ENCODE measurements at places on chromosomes 2 and 18.

GRCh38 chr2:218397820-218398436, 1.7 kb upstream of the CTDSP1 start:
- DNase-seq: no peak

DNA sequence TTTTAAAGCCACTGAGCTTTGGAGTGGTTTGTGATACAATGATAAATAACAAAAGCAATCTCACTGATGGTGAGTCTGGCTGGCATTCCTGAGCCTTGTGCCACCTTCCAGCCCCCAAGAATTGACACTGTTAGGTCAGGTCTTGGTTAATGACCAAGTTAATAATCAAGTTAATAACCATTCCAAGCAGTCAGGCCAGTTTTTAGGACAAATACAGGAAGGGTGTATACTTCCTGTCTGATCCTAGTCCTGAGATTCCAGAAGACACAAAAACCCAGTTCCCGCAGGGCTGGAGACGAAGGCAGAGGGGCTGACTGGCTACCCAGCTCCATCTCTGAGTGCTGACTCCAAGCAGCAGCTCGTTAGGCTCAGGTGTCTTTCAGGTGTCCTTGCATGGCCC, 74.6 kb upstream of the LAPTM4A start:
- DNase-seq: no peak

GRCh38 chr18:41655074-41655473, 300.0 kb upstream of the PIK3C3 start:
- no peak for DNase-seq

- DNase-seq: peak; percentile 17
These were observed 550 bp downstream of the RAB1A start for GRCh38 chr2:65129286-65129825.

- no peak for DNase-seq
These were observed 10.5 kb downstream of the COL3A1 start for GRCh38 chr2:188984680-188985079.

DNA sequence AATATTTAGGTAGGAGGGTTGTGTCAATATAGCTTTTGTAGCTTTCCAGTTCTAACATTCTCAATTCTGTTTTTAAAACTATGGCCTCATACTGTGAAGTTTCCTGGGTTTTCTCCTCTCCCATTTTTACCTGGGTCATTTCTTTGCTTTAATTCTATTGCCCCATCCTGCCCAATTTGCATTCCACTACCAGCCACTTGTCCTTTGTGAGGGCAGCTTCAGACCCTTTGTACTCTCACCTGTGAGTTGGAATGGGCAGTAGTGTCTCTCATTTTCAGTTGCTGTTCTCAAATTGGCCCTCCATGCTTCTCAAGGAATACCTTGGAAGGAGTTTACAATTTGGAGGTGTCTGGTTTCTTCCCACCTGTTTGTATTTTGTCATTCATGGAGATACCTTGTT, 108.4 kb downstream of the CAMKMT start:
- DNase-seq: no peak

GRCh38 chr2:54073796-54074195, 41.6 kb upstream of the ACYP2 start:
- no peak for DNase-seq

GRCh38 chr2:69770193-69770702, 28.3 kb downstream of the ANXA4 start:
- no peak for DNase-seq

GRCh38 chr18:46555724-46556123, 101.3 kb downstream of the LOXHD1 start:
- no peak for DNase-seq

- DNase-seq: no peak
These were observed 30.7 kb upstream of the FOXI3 start for GRCh38 chr2:88483200-88483599.

DNA sequence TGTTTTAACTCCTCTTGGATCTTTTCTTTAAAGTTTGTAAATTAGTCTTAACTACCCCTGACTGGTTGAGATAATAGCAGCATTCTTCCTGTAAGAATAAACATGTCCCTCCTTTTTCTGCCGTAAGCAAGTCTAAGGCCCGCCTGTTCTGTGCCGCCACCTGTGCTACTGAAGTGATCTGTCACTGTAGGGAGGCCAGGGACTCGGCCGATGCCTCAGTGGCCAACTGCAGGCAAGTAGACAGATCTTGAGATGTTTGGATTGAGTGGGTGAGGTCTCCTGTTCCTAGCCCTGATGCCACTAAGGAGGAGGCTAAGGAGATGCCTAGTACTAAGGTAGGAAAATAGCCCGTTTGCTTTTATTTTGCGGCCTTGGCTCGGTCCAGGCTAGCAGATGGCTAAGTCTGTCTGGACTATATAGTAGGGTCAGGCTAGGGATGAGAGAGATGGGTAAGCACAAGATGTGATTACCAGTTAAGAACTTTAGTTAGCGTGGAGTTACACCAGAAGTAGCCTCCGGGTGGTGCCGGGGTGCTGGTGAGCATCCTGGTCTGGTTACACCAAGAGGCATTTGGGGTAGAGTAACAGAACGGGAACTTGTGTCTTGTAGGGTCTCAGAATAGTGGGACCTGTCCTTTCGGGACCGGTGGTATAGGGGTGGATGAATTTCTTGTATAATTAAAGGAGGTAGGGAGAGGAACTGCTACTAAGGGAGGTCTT, 584.2 kb downstream of the SUCLG1 start:
- no peak for DNase-seq

GRCh38 chr2:165572151-165572550, 102.7 kb downstream of the CSRNP3 start:
- DNase-seq: no peak

DNA sequence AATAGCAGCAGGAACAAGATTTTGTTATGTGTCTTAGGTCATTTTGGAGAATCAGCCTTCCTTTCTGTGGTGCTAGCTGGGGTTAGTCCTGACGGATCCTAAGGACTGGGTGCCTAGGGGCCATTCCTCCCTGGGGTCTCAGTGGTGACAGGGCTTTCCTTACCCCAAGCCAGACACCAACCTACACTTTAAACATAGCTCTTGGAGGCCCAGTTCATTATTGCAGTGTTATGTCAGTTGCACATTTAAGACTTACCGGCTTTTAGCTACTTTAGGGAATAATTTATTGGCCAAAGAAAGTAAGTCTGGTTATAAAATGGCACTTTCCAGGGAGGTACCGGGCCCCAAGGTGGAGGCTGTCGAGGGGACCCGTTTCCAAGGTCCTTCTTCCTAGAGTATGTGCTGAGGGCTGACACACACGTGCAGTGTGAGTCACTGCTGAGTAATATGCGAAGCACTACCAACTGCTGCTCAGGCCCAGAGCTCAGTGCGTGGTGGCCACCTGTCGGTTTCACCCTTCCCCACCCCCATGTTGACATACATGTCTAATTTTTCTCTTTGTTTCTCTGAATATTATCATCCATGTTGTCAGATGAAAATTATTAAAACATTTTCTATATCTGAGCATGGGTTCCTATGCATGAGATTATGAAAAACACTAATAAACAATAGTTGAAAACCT, 37.0 kb upstream of the GRHL1 start:
- DNase-seq: no peak

DNA sequence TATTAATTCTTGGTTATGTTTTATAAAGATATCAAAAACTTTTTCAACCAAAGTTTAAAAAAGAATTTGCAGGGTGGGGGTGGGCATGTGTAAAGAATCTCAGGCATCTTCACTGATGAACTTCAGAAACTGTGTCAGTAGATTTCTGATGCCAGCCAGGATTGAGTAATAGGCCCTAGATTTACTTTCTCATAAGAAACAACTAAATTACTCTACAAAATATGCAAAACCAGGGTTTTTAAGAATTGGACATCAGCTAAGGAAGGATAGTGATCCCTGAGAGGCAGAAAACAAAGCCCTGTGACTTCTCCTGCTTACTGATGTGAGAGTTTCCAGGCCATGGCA, 11.9 kb upstream of the IL1R1 start:
- DNase-seq: no peak

DNA sequence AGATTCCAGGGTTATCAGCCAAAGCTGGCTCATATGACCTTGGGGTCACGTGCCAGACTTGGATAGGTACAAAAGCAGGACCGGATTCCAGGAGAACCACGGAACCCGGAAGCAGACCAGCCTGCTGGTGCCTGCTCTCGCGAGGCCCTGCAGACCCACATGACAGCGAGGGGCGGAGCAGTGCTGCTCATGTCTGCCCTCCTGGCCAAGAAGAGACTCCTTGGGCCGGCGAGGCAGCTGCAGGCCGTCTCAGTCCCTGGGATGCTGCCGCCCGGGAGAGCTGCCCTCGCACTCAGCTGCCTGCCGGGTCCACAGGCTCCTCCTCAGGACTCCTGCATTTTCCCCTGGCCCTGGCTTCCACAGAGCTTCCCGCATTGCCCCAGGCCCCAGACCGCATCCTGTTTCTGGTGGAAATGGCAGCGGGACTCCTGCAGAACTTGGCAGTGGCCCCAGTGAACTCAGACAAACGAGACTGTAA, 739.5 kb downstream of the SOCS6 start:
- DNase-seq: no peak

DNA sequence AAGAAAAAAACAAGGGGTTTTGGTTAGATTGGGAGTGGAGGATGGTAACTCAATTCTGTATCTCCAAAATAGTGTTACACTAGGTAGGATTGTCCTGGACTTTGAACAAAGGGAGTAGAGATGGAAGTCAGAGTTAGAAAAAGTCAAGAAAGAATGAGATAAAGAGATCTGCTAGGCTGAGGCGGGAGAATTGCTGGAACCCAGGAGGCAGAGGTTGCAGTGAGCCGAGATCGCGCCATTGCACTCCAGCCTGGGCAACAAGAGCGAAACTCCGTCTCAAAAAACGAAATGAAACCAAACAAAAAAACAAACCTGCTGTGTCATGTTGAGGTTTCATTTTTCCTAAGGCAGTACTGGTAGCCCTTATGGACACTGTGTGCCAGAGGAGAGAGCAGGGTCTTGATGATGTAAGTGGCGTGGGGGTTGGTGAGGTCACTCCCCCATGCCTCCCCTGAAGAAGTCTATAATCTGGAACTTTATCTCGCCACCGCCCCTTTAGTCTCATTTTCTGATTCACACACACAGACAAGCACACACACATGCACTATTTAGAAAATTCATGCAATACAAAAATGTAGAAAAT, 10.5 kb downstream of the DRC1 start:
- no peak for DNase-seq

GRCh38 chr2:84846741-84847142, 34.1 kb downstream of the TRABD2A start:
- no peak for DNase-seq

GRCh38 chr18:2191180-2191790, 380.0 kb downstream of the METTL4 start:
- no peak for DNase-seq

- DNase-seq: no peak
These were observed 21.0 kb downstream of the AGAP1 start for GRCh38 chr2:235514627-235515363.

DNA sequence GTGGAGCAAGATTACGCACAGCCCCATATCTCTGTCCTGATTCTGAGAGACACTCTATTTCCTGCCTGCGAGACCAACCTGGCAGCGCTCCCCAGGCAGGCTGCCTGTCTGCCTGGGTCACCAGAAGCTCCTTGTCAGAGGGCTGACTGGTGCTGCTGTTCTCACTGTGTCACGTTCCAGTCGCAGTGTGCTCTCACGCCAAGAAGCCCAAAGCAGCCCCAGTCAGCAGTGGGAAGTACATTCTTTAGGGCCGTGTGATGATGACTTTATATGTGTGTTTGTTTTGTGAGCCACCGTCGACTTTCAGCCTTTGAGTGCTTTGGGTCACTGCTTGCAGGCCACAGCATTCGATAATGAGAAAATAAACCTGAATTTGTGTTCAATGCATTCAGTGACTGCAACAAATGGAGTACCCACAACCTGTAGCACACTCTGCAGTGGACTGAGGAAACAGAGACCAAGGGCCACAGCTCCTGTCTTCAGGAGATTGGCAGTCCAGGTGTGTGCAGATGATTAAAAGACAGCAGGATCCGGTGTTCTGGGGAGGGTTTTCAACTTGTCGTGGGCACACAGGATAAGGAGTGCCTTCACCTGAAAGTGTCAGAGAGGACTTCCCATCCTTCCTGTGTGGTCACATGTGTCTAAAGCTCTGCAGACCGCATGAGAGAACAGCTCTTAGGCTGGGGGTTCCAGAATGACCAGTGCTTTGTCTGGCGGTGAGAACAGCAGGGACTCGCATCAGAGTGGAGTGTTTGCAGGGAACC, 4.8 kb downstream of the TNFRSF11A start:
- DNase-seq: no peak

- DNase-seq: no peak
These were observed 54.2 kb upstream of the ID2 start for GRCh38 chr2:8627692-8628085.

DNA sequence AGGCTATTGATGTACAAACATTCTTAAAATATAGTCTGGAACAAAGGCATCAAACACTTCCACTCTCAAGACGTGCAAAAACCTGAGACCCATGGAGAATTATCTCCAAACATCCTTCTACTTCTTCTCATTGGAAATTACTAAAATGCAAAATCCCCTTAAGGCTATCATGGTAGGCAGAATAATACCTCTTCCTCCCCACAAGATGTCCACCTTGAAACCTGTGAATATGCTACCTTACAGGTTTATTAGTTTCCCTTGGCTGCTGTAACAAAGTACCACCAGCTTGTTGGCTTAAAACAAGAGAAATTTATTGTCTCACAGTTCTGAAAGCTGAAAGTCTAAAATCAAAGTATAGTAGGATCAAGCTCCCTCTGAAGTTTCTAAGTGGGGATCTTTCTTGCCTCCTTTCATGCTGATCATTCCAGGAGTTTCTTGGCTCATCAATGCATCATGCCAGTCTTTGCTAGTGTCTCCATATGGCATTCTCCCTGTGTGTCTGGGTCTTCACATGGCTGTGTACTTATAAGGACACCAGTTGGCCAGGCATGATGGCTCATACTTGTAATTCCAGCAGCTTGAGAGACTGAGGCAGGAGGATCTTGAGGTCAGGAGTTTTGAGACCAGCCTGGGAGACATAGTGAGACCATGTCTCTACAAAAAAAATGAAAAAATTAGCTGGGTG, 163.7 kb upstream of the NCK2 start:
- no peak for DNase-seq

GRCh38 chr2:212546669-212547068, 8.1 kb upstream of the ERBB4 start:
- DNase-seq: no peak

DNA sequence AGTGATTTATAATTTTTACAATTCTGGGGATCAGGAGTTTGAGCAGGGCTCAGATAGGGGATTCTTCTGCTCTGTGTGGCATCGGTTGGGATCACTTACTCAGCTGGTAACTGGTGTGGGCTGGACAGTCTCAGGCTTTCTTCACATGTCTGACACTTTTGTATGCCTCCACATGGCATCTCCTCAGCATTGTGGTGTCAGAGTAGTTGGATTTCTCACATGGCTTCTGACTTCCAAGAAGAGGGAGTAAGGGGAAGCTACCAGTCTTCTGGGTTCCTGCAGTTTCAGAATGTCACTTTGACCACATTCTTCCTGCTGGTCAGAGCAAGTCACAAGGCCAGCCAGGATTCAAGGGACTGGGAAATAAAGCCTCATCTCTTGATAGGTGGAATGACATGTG, 55.6 kb downstream of the NCOA1 start:
- no peak for DNase-seq

DNA sequence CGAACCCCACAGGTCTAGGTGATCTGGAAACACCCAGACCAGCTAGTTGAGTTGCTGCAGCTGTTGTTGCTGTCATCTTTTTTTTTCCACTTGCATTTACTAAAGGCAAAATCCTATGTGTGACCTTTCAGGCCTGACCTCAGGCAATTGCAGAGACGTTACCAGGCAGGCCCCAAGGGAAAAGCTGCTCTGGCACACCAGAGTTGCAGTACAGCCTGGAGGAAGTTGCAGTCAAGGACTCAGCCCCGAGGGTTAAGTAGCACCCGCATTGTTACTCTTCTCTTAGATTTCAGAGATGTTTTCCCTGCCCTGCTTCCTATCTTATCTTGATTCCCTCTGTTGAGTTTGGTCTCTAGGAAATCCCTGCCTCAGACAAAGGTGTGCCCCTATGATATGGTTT, 45.2 kb upstream of the SMAD2 start:
- no peak for DNase-seq

Data from activated T-cell treated with anti-CD3 and anti-CD28 coated beads for 4 hours (primary cell).